ENCODE measurements at places on chromosomes 5 and 9.

GRCh38 chr5:50967009-50967562, 300.6 kb downstream of the PARP8 start:
- DNase-seq: no peak

- DNase-seq: no peak
Observed at GRCh38 chr5:109947667-109948066, 257.9 kb downstream of the MAN2A1 start.

GRCh38 chr9:3730511-3730922, 204.7 kb upstream of the RFX3 start:
- no peak for DNase-seq

- no peak for DNase-seq
Observed at GRCh38 chr9:91056917-91057316, 255.3 kb downstream of the SYK start.

DNA sequence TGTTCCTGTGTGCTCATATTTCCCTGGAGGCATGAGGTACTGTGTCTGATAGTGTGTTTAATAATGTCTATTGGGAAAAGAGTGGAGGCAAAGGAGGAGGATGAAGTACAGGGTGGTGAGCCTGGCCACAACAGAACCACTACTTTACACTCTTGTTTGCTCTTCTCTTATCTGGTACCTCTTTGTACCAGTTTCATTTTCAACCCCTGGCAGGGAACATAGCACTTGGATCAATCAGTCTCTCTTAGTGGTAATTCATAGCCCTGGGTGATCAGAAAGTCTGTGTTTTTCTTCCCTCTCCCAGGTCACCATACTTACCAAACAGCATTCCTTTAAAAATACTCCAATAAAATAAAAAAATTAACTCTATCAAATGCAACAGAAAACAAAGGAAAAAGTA, 105.4 kb downstream of the DMRT2 start:
- DNase-seq: no peak

- no peak for DNase-seq
Observed at GRCh38 chr5:54645882-54646355, 128.4 kb downstream of the SNX18 start.
